Camera-type eye (tissue), 1 donor: ENCODE measurements at places on chromosomes 2 and 18. TPM values are rescaled to one million over a fixed set of nuclear protein-coding genes. Genes with fewer than 3 reads are reported as not detected.

Gene ABCB11
- 0.38 TPM for total RNA-seq

Gene CD8A
- total RNA-seq: 0.27 TPM

Gene COL5A2
- total RNA-seq: 322 TPM

Gene LRRC30
- 0.49 TPM for total RNA-seq

Gene TCF7L1
- total RNA-seq: 7.4 TPM

Gene KLHL29
- 31.6 TPM for total RNA-seq
